Colonic mucosa (tissue), 4 donors: ENCODE measurements at places on chromosomes 6 and 20. TPM values are rescaled to one million over a fixed set of nuclear protein-coding genes. Genes with fewer than 3 reads are reported as not detected.

The ADGRG6 gene
- 17.0 TPM for total RNA-seq

DNA sequence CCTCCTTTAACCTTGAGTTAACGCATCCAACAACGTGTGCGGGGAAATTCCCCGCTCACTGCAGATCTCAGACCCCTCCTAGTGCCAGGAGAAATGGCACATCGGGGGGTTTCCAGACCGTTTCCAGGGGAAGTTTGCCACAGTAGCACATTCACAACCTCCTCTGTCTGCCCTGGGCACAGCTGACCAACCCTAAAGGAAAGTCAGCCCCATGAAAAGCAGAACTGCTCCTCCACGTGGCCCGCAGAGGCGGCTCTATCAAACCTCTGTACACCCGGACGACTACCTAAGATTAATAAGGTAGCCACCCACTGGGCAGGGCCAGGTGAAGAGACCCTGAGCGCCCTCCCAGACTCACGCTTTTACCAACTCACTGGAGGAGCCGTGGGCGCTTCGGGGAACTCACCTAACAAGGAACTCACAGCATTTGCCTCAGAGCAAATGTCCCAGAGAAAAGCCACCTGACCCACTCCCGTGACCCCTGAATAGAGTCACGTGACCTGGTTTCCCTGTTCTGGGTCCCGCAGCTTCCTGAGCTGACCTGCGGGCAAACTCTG lies 93.1 kb downstream of the PRND start:
- no peaks in the 10 kb centered on the region for H3K27me3 ChIP-seq
- no peaks in the 10 kb centered on the region for H3K36me3 ChIP-seq
- no peak for DNase-seq
- H3K4me1 ChIP-seq, result no peaks in the 10 kb centered on the region
- H3K4me3 ChIP-seq, result no peak overlapping the region

- H3K36me3 ChIP-seq, result no peaks in the 10 kb centered on the region
- peak; percentile 66 for DNase-seq
- H3K4me3 ChIP-seq, result no peak overlapping the region
Measured at GRCh38 chr20:50146732-50147662, 6.5 kb downstream of the PEDS1 start.

DNA sequence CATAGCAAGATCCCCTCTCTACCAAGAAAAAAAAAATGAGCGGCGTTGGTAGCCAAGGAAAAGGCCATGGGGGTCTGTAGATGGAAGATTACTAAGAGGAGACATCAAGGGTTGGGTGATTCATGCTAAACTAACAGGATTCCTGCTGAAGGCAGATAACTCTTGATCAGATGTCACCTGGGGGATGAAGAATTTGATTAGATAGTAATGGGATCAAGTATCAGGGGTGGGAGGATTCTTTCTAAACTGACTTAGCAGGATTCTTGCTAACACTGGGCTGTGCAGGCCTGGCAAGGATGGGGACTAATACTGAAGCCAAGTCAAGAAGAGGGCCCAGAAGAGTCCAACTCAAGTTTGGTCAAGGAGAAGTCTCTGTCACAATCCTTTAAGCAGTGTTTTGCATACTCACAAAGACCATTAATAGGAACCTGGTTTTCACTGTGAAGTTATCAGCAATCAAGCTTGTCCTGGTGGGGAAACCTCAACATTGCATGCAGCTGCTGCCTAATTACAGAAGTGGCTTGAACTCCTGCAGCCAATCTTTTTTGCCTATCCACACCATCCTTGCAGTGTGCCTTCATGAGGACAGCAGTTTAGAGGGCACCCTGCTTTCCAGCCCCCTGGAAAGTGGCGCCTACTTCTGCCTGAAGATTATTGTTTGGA lies 61.3 kb downstream of the ANKRD6 start:
- no peak overlapping the region for H3K4me3 ChIP-seq
- no peak for DNase-seq
- H3K27ac ChIP-seq, result no peak overlapping the region
